ENCODE measurements at places on chromosomes 2 and 18.

- no peaks in the 10 kb centered on the region for H3K27me3 ChIP-seq
- no peak for DNase-seq
- H3K4me1 ChIP-seq = peaks cover 33% of the 10 kb centered on the region
- no peak overlapping the region for H3K27ac ChIP-seq
Observed at GRCh38 chr2:154425994-154426393, 272.5 kb upstream of the KCNJ3 start.

DNA sequence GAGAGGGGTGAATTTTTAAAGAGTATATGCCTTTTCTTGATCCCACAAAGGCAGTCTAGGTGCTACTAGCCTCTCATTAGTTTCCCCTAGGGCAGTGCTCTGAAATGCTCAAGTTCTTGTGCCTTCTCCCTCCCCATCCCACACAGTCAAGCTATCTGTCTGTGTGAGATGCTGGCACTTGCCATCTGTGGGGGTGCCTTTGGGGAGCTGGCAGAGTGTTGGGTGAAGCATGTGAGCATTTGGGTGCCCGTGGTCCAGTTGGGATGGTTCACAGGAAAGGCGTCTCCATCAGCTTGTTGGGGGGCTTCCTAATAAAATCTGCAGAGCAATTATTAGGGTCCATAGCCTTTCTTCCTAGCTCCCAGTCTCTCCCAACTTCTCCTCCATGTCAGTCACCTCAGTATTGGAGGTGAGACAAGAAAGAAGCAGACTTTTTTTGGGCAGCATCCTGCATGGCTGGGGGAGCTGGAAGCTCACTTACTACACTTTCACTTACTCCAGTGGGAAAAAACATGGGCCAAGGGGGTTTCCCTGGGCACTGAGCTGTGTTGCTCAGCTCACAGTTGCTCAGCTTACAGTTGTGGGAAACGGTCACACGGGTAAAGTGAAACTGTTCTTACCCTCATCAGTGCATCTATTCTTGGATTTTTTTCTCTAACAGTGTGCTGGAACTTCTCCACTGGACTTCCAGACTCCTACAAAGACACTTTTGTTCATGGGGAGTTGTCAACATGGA, 29.3 kb downstream of the COLEC11 start:
- no peaks in the 10 kb centered on the region for H3K4me1 ChIP-seq
- no peaks in the 10 kb centered on the region for H3K36me3 ChIP-seq
- DNase-seq = no peak
- no peak overlapping the region for H3K27ac ChIP-seq
- no peak overlapping the region for H3K4me3 ChIP-seq

- no peak overlapping the region for H3K27ac ChIP-seq
- H3K4me3 ChIP-seq = no peak overlapping the region
- H3K4me1 ChIP-seq = peaks cover 14% of the 10 kb centered on the region
- no peaks in the 10 kb centered on the region for H3K27me3 ChIP-seq
Observed at GRCh38 chr2:112160283-112161250, 22.4 kb downstream of the FBLN7 start.

DNA sequence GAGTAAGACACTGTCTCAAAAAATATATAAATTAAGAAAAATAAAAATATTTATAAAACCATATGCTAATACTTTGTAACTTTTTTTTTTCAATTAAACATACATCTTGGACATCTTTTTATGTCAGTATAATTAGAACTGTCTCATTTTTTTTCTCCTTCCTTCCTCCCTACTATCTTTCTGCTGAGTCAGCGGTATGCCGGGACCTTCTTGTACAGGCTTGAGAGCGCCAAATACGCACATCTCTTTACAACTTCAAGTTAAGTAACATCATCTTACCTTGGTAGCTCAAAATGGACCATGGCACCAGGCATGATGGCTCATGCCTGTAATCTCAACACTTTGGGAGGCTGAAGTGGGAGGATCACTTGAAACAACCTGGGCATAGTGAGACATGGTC, 153.4 kb downstream of the FAM161A start:
- no peak for DNase-seq
- no peak overlapping the region for H3K27ac ChIP-seq
- H3K4me1 ChIP-seq = no peaks in the 10 kb centered on the region
- H3K27me3 ChIP-seq = no peaks in the 10 kb centered on the region

DNA sequence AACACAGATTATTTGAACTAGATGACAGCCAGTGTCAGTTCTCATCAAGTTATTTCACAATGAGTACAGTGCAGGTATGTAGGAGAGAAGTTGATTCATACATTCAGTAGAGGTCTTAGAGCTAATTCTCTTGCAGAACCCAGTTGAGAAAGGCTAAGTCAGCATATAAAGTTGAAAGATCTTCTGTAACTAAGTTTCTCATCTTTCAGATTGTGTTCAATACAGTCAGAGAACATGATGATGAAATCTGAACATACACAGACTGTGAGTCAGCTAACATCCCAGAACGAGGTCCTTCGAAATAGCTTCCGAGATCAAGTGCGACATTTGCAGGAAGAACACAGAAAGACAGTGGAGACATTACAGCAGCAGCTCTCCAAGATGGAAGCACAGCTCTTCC, 41.9 kb upstream of the LIMS1 start:
- H3K4me1 ChIP-seq = no peaks in the 10 kb centered on the region
- H3K27ac ChIP-seq = no peak overlapping the region
- no peak for DNase-seq

- no peak overlapping the region for H3K4me3 ChIP-seq
- peaks cover 4% of the 10 kb centered on the region for H3K36me3 ChIP-seq
- no peak overlapping the region for H3K27ac ChIP-seq
- H3K4me1 ChIP-seq = no peaks in the 10 kb centered on the region
- DNase-seq = no peak
- H3K27me3 ChIP-seq = no peaks in the 10 kb centered on the region
Observed at GRCh38 chr2:23859983-23860382, 66.9 kb downstream of the ATAD2B start.

- peaks cover 2% of the 10 kb centered on the region for H3K27me3 ChIP-seq
- no peak overlapping the region for H3K4me3 ChIP-seq
- no peak overlapping the region for H3K27ac ChIP-seq
- no peaks in the 10 kb centered on the region for H3K4me1 ChIP-seq
- no peaks in the 10 kb centered on the region for H3K36me3 ChIP-seq
- no peak for DNase-seq
Observed at GRCh38 chr2:150589681-150590080, 102.2 kb upstream of the RND3 start.

GRCh38 chr2:109528811-109529501, 84.8 kb downstream of the SEPTIN10 start:
- no peaks in the 10 kb centered on the region for H3K27me3 ChIP-seq
- no peak overlapping the region for H3K4me3 ChIP-seq
- DNase-seq = no peak

DNA sequence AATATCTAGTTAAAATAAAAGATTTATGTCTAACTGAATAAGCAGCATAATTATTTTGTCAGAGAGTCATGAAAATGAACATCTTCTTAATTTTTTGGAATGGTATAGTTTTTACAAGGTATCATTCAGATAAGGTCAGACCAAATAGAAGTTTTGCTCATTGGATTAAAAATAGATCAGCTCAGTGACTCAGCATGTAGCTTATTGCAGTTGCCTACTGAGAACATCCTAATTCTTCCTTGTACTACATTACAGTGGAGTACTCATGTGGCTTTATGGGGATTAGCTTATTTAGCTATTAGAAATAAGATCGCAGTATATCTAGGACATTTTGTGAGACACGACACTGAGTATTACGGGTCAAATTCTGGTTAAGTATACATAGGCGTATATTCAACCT, 38.2 kb upstream of the PPM1B start:
- H3K4me1 ChIP-seq = no peaks in the 10 kb centered on the region
- DNase-seq = no peak
- H3K27ac ChIP-seq = no peak overlapping the region
- peaks cover 9% of the 10 kb centered on the region for H3K36me3 ChIP-seq

DNA sequence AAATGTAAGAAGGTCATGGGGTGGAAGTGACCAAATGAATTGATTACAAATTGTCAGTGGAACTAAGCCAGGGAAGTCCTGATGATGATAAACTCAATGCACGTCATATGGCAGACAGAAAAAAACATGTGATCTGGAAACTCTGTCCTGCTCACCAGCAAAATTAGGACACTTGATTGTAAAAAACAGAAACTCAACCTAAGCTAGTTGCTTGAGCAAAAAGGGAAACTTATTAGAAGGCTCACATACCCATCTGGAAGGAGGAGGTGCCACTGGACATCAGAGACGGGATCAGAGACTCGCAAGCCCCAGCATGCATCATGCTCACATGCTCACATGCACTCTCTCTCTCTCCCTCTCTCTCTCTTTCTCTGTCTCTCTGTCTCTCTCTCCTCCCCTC, 96.8 kb downstream of the SP3 start:
- H3K27ac ChIP-seq = no peak overlapping the region
- peaks cover 3% of the 10 kb centered on the region for H3K27me3 ChIP-seq
- H3K36me3 ChIP-seq = no peaks in the 10 kb centered on the region
- H3K4me1 ChIP-seq = no peaks in the 10 kb centered on the region

- no peaks in the 10 kb centered on the region for H3K27me3 ChIP-seq
- H3K4me3 ChIP-seq = no peak overlapping the region
- no peaks in the 10 kb centered on the region for H3K36me3 ChIP-seq
- no peak for DNase-seq
- peaks cover 66% of the 10 kb centered on the region for H3K4me1 ChIP-seq
Observed at GRCh38 chr2:224027070-224027469, 12.0 kb downstream of the SERPINE2 start.

- no peak for DNase-seq
- H3K36me3 ChIP-seq = no peaks in the 10 kb centered on the region
- H3K27ac ChIP-seq = no peak overlapping the region
Observed at GRCh38 chr2:14558335-14558919, 74.1 kb upstream of the LRATD1 start.

- H3K4me1 ChIP-seq = no peaks in the 10 kb centered on the region
- no peaks in the 10 kb centered on the region for H3K36me3 ChIP-seq
- H3K27ac ChIP-seq = no peak overlapping the region
- H3K27me3 ChIP-seq = peaks cover 11% of the 10 kb centered on the region
- DNase-seq = no peak
Observed at GRCh38 chr2:239674981-239675825, 274.4 kb upstream of the HDAC4 start.

DNA sequence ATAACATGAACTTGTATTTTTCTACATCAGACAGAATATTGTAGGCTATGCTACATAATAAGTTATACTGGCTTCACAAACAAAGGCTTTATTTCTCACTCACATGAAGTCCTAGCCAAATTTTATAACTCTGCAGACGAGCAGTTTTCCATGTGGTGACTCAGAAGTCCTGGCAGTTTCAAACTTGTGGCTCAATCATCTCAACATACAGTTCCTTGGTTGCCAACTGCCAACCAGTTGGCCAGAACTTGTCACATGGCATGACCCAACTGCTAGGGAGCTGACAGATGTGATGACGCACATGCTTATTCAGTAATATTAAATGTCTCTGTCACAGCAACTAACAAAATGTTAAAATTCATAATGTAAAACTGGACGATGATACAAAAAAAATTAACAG, 63.8 kb upstream of the ZC3H15 start:
- H3K4me3 ChIP-seq = no peak overlapping the region
- peaks cover 12% of the 10 kb centered on the region for H3K4me1 ChIP-seq
- no peaks in the 10 kb centered on the region for H3K27me3 ChIP-seq
- H3K36me3 ChIP-seq = peaks cover 7% of the 10 kb centered on the region

DNA sequence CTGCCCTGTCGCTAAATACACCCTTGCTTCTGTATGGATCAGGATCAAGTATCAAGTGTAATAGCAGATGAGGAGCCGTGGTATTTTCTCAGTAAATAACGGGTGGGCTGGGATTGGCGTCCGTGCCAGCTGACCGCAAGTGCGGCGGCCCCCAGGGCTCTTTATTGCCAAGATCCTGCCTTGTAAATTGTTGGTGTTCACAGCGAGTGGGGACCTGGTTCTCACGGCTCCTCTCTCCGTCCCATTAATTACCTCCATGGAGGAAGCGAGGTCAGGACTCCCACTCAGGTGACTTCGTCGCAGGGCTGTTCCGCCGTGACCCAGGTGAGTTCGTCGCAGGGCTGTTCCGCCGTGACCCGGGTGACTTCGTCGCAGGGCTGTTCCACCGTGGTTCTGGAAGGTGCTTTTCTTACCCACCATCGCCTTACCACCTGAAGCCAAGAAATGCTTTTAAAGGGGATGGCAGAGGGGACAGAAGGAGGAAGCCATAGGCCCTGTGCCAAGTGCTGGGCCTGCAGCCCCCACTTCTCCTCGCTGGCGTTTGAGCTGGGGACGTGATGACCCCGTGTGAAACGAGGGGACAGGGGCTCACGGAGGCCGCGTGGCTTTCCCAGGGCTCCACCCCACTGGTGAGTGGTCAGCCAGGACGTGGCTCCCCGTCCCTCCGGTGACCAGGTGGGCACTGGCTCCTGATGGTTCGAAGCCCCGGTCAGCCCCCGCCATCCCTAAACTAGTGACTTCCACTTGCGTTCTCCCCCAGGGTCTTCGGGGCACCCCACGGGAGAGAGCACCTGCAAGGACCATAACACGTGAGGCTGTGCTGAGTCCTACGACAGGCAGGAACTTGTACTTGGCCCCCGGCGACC, 118.4 kb downstream of the TWIST2 start:
- DNase-seq = no peak

DNA sequence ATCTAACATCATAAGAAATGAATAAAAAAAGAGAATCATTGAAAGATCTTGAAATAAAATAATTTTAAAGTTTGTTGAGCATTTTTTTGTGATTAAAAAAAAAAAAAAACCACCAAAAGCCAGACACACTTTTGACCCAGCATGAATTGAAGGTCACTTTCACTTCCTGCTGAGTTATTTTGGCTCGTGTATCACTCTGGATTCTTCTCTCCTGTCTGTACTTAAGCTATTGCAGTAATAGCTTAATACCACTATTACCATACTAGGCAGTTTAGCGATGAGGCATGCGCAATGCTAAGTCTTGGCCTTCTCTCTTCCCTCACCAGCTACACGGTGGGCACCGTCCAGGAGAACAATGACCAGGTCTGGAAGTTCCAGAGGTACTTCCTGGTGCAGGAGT, 54.5 kb upstream of the SPP2 start:
- no peak overlapping the region for H3K27ac ChIP-seq
- H3K4me3 ChIP-seq = no peak overlapping the region
- H3K27me3 ChIP-seq = no peaks in the 10 kb centered on the region
- DNase-seq = no peak
- no peaks in the 10 kb centered on the region for H3K36me3 ChIP-seq
- H3K4me1 ChIP-seq = peaks cover 26% of the 10 kb centered on the region

- no peaks in the 10 kb centered on the region for H3K36me3 ChIP-seq
- no peak overlapping the region for H3K27ac ChIP-seq
- H3K4me1 ChIP-seq = no peaks in the 10 kb centered on the region
Observed at GRCh38 chr2:159555651-159556392, 60.5 kb downstream of the BAZ2B start.

DNA sequence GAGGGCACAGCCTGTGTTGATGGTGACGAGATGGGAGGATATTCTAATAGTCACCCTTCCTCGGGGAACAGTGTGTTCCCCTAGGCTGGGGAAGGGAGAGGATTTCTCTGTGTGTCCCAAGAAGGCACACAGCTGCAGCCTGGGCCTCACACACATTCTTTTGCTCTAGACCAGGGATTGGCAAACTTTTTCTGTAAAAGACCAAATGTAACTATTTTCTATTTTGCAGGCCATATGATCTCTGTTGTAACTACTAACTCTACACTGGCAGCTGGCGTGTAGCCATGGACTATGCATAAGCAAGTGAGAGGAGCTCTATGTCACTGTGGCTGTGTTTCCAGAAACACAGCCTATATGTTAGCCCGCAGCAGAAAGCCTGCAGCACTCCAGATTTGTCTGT, 65.8 kb downstream of the ARHGAP28 start:
- no peaks in the 10 kb centered on the region for H3K4me1 ChIP-seq
- no peak overlapping the region for H3K27ac ChIP-seq
- no peaks in the 10 kb centered on the region for H3K27me3 ChIP-seq
- H3K36me3 ChIP-seq = no peaks in the 10 kb centered on the region

GRCh38 chr2:207371877-207372276, 157.9 kb upstream of the CREB1 start:
- no peak for DNase-seq
- no peaks in the 10 kb centered on the region for H3K4me1 ChIP-seq
- no peaks in the 10 kb centered on the region for H3K27me3 ChIP-seq
- peaks cover 25% of the 10 kb centered on the region for H3K36me3 ChIP-seq
